ENCODE measurements at places on chromosomes 4 and X.

- no peak for DNase-seq
Observed at GRCh38 chr4:8391972-8392371, 48.6 kb downstream of the ACOX3 start.

GRCh38 chr4:80613470-80613869 lies 277.9 kb downstream of the CFAP299 start:
- no peak for DNase-seq

GRCh38 chr4:1903035-1903434 lies 31.8 kb downstream of the NSD2 start:
- DNase-seq = no peak

DNA sequence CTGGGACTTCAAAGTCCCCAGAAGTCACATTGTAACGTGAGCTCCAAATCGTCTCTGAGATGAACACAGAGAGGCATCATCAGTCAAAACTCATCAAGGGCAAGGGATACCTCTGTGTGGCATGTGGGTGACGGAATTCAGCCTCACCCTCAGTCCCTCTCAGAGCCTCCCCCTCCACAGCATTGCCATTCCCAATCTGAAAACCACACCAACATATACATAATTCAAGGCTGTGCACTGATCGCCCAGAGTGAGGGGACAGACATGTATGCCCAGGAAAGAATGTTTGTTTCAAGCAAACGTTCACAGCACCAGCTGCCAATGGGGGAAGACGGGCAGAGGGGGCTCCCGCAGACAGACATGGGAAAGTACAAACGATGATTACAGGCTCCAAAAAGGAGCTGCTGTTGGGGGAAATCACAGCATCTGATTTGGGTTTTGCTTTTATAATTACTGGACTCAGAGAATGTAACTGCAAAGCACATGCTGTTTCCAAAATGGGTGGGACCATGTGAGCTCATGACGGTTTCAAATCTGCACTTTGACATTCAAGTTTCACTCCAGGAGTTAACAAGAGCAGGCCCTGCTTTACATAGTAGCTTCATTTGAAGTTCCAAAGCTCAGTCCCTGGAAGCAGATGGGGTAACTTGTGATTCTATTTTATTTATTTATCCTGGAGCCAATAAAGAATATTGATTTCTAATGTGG lies 88.3 kb downstream of the CLCN4 start:
- no peak for DNase-seq

DNA sequence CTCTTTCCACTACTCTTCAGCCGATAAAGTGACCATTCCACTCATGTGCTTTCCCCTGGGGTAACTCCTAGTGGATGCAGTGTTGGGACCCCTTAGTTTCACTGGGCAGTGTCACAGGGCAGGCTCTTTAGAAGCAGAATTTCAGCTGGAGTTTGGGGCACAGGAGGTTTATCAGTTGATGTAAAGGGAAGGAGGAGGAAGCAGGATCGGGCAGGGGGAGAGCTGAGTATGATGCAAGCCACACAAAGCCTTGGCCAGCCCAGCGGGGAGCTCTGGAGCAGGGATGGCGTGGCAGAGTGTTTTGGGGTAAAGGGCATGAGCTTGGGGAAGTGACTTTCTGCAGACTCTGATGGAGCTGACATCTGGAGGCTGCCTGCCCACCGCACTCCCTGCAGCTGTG lies 19.3 kb downstream of the WDR13 start:
- DNase-seq = no peak

DNA sequence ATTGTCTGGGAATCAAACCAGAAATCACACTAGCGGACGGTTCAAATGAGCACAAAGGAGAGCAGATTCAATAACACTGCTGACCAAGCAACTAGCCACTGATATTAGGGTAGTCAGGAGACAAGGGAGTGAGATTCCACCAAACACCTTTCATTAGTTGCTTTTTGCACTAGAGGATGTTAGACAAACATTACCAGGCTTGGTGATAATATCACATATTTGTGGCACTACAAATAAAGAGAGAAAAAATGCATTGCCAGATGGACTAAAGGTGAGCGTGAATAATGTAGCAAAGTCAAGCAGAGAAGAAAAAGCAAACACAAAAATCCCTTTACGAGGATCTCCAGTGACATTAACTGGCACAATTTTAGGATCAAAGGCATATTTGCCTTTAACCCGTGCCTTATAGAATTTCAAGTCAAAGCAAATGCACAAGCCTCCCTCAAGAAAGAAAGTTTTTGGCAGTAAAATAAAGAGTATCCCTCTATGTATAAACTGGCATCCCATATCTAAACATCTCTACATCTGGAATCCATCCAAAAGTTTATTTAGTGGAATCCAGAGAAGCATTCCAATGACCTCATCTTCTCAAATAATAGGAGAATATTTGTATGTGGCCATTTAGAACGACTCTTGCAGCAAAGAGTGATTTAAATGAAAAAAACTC lies 290.9 kb downstream of the KCTD8 start:
- DNase-seq = no peak

DNA sequence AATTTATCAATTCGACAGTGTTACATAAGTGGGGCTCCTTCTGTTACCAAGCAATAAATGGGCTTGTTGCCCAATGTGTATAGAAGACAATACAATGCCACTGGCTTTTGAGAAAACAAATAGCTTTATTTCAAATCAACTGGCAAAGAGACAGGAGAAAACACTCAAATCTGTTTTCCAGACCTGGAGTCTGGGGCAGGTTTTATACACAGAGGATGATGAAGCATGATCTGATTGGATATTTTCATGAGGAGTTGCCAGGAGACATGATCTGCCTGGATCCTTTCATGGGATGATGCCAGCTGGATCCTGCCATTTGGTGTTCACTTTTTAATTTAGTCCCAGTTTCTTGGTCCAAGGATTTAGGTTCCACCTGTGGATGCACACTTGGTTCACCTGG lies 287.9 kb downstream of the CXXC4 start:
- no peak for DNase-seq
